ENCODE measurements at places on chromosomes 5 and 9.

- DNase-seq: peak; percentile 17
Observed at GRCh38 chr9:136400038-136400834, at the start of gene SNAPC4. TSS of gene SNAPC4 (minus strand) at chr9:136400170. CDS start at chr9:136398428, 1,742 bp downstream.

DNA sequence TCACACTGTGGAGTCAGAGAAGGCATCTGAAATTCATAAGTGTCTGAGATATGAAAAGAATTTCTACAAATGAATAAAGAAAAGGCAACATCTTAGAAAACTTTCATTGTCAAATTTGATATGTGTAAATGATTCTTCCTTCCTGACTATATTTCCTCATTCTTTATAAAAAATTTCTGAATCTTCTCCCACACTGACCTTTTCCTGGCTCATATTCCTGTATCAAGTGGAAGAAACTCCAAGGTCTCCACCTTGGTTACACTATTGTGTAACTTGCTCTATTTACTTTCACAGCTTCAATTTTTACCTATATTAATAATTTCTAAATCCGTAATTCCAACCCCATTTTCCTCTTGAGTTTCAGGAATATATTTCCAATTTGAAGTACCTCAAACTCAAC, 93.5 kb upstream of the FBXL7 start:
- DNase-seq: no peak

DNA sequence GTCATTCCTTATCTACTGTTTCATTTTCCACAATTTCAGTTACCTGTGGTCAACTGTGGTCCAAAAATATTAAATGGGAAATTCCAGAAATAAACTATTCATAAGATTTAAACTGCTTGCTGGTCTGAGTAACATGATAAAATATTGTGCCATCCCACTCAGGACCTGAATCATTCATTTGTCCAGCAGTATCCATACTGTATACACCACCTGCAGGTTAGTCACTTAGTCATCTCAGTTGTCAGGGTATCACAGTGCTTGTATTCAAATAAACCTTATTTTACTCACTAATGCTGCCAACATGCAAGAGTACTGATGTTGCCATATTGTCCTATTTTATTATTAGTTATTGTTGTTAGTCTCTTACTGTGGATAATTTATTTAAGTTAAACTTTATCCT, 139.7 kb downstream of the FBXO4 start:
- DNase-seq: no peak

DNA sequence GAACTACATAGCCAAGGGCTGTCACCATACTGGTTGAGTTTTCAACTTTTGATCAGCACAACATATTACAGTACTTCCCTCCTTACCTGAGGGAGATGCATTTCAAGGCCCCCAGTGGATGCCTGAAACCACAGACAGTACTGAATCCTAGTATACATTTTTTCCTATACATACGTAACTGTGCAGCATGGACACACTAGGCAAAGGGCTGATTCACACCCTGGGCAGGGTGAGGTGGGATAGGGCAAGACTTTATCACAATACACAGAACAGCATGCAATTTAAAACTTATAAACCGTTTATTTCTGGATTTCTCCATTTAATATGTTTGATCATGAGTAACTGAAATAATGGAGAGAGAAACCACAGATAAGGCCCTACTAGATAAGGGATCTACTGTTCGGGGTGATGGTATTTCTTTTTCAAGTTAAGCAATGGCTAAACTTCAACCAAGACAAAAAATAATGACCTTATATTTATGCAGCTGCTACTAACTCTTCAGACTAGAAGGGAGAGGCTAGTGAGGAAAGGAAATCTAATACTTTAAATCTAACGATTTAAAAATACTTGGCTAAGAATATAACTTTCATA, 186.9 kb upstream of the GNA14 start:
- no peak for DNase-seq

GRCh38 chr9:120693700-120694008, 20.6 kb downstream of the MEGF9 start:
- DNase-seq: no peak

DNA sequence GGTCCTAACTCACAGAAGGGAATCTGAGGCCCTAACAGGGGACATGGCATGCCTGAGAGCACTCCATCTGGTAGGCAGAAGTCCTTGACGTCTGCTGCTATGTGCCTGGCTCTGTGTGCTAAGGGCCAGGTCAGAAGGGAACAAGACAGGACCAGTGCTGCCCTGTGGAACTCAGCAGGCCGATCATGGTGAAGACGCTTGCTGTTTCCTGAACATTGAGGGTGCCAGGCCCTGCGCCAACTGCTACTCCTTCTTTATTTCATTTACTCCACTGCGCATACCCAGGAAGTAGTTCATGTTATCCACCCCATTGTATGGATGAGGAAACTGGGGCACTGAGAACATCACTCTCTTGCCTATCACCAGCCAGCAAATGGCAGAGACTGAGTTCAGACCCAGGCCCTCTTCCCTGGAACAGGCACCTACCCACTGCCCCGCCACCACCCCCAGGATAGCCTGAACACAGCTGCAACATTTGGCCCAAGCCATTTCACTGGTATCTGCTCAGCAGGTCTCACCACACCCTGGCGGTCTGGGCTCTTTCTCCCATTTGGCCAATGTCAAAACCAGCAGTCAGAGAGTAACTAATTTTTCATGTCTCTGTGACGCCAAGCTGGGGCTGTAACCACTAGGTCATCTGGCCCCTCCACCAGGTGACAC, 24.8 kb upstream of the FOXI1 start:
- no peak for DNase-seq

- DNase-seq: no peak
Observed at GRCh38 chr9:122186301-122186700, 26.6 kb downstream of the MORN5 start.
